ENCODE measurements at places on chromosomes 5 and 9.

DNA sequence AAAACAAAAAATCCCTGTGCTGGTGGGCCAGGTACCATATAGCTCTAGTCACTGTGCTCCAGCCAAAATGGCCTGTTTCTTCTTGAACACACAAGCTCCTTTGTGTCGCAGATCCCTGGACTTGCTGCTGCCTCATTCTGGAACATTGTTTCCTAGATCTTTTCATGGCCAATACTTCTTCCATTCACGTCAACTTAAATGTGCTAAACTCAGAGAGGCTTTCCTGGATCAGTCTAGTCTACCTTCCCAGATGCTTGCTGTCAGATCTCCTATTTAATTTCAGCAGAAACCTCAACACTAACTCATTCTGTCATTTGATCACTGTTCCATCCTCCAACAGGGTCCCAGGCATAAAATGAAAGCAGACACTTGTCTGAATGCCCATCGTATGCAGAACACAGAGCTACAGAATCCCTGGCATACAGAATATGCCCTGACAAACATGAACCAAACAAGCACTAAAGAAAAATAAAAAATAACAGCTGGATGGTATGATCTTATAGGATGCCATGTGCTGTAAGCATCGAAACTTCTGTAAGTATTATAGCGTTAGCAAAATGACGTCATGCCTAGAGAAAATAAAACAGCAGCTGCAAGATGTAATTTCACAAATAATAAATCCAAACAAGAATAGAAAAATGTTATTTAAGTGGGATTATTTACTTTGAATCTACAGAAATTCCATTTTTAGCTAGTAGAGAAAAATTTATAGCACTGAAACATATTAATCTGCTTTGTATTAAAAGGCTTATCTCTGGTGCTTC is 403.7 kb upstream of the DAP start:
- DNase-seq = no peak

- peak; percentile 12 for DNase-seq
Measured at GRCh38 chr5:102778478-102778877, 23.4 kb downstream of the PAM start.

- no peak for DNase-seq
Measured at GRCh38 chr5:141041427-141041785, 9.8 kb upstream of the PCDHB1 start.

- no peak for DNase-seq
Measured at GRCh38 chr5:161095953-161096352, 243.9 kb upstream of the ATP10B start.

DNA sequence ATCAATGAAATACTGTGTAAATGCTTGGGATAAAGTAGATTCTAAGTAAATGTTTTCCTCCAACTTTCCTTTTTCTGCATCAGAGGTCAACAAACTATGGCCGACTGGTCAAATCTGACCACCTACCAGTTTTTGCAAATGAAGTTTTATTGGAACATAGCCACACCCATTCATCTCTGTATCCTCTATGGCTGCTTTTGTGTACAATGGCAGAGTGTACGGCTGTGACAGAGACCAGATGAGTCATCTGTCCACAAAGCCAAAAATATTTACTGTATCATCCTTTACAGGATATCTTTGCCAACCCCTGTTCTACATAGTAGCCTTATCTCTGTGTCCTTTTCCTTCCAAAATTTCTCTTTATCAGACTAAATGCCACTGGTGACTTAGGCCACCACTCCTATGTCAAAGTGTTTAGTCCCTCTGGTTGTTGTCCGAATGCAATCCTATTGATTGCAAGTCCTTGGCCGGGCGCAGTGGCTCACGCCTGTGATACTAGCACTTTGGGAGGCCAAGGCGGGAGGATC is 218.4 kb upstream of the KLF4 start:
- DNase-seq = peak; percentile 80

- DNase-seq = no peak
Measured at GRCh38 chr9:23638011-23638410, 188.0 kb downstream of the ELAVL2 start.

GRCh38 chr5:156893517-156893916 is 43.4 kb downstream of the PPP1R2B start:
- DNase-seq = no peak

- DNase-seq = no peak
Measured at GRCh38 chr5:54317511-54318260, 7.3 kb upstream of the ARL15 start.
